ENCODE measurements at places on chromosomes 4 and X.

GRCh38 chrX:1144293-1144692 is 68.2 kb downstream of the CRLF2 start:
- no peak for DNase-seq

DNA sequence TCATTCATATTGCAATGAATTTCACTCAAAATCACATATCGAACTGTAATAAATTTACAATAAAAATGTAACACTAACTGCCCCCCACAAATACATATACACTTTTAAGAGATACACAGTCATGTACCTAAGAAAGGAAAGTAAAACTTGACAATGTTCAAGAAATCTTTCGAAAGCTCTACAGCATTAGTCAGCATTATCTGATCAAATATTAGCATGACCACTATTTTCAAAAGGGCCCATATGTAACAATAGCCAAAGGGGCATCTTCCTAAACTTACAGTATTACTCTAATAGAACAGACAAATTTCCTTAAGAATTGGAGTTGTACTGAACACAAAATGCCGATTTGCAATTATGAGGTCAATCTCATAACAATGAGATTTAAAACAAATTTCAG is 51.8 kb downstream of the STX18 start:
- DNase-seq = no peak

DNA sequence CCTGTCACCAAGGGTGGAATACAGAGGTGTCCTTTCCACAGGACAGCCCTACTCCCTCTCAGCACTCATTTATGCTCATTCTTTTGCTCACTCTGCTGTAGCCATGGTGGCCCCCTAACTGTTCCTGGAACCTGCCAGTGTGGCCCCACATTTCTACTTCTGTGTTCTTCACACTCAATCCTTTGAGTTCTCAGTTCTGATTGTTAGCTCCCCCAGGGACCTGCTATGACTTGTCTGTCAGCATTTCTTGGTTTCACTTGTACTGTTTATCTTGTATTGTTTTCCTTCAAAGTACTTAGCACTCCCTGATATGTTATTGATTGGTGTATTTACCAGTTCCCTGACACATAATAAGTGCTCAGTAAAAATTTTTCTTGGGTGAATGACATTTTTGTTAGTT is 14.9 kb downstream of the VBP1 start:
- no peak for DNase-seq

- DNase-seq = no peak
These were observed 136.8 kb downstream of the ADAM29 start for GRCh38 chr4:175054980-175055379.

GRCh38 chr4:53793096-53793495 is 201.8 kb upstream of the LNX1 start:
- DNase-seq = no peak

All from NCI-H460 (cell line).